ENCODE measurements at places on chromosomes 2 and 18. TPM values are rescaled to one million over a fixed set of nuclear protein-coding genes. Genes with fewer than 3 reads are reported as not detected.

CHRND gene
- not detected for total RNA-seq

ITGB6 gene
- not detected for total RNA-seq

RESP18 gene
- total RNA-seq: not detected

CKAP2L gene
- 0.26 TPM for total RNA-seq

TBR1 gene
- not detected for total RNA-seq

MAP3K19 gene
- not detected for total RNA-seq

COLEC12 gene
- 60.6 TPM for total RNA-seq

MTERF4 gene
- 29.0 TPM for total RNA-seq

ANKRD30B gene
- total RNA-seq: under 0.01 TPM

GRCh38 chr2:234559609-234560008, 62.7 kb upstream of the ARL4C start:
- no peak overlapping the region for H3K4me3 ChIP-seq
- no peaks in the 10 kb centered on the region for H3K27me3 ChIP-seq
- no peak overlapping the region for H3K27ac ChIP-seq
- H3K36me3 ChIP-seq: no peaks in the 10 kb centered on the region

GRCh38 chr2:149739171-149739882, 151.8 kb upstream of the MMADHC start:
- peaks cover 27% of the 10 kb centered on the region for H3K4me1 ChIP-seq
- DNase-seq: peak; percentile 50
- no peaks in the 10 kb centered on the region for H3K36me3 ChIP-seq
- peak overlapping the region; percentile 19 for H3K27ac ChIP-seq
- H3K27me3 ChIP-seq: no peaks in the 10 kb centered on the region

- DNase-seq: no peak
- no peak overlapping the region for H3K4me3 ChIP-seq
- no peak overlapping the region for H3K27ac ChIP-seq
- H3K4me1 ChIP-seq: peaks cover 7% of the 10 kb centered on the region
- H3K36me3 ChIP-seq: peaks cover 4% of the 10 kb centered on the region
Measured at GRCh38 chr2:74551942-74552913, 1.5 kb downstream of the LOXL3 start.

GRCh38 chr2:48713647-48714046, 41.9 kb downstream of the LHCGR start:
- no peak overlapping the region for H3K4me3 ChIP-seq
- no peaks in the 10 kb centered on the region for H3K27me3 ChIP-seq
- no peaks in the 10 kb centered on the region for H3K36me3 ChIP-seq

DNA sequence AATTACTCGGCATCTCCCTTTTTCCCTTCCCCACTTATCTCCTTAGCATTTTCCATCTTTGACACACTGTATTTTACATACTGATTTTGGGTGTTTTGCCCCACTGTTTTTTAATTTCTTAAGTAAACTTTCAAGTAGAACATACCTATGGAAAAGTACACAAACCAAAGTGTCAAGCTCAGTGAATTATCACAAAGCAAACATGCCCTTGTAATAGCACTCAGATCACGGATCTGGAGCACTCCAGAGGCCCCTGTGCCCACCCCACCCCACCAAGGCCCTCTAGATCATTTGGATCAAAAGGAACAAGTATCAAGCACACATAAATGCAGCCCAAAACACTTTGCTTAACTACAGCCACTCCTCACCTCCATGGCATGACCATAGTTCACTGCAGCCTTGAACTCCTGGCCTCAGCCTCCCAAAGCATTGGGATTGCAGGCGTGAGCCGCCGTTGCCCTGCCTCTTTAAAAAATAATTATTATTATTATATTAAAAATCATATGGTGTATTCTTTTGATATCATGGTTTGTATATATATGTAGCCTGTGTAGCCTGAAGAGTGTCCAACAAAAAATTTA, 38.1 kb downstream of the FER1L5 start:
- no peak overlapping the region for H3K27ac ChIP-seq
- no peak for DNase-seq
- peaks cover 10% of the 10 kb centered on the region for H3K27me3 ChIP-seq
- no peak overlapping the region for H3K4me3 ChIP-seq
- H3K36me3 ChIP-seq: no peaks in the 10 kb centered on the region
- H3K4me1 ChIP-seq: no peaks in the 10 kb centered on the region

- no peaks in the 10 kb centered on the region for H3K27me3 ChIP-seq
- no peak overlapping the region for H3K4me3 ChIP-seq
- H3K27ac ChIP-seq: no peak overlapping the region
- H3K4me1 ChIP-seq: peaks cover 9% of the 10 kb centered on the region
Measured at GRCh38 chr2:240589850-240590525, 3.5 kb downstream of the CAPN10 start.

GRCh38 chr2:12005886-12006681, 259.7 kb downstream of the LPIN1 start:
- no peak overlapping the region for H3K27ac ChIP-seq
- H3K4me1 ChIP-seq: no peaks in the 10 kb centered on the region
- no peaks in the 10 kb centered on the region for H3K27me3 ChIP-seq

- no peaks in the 10 kb centered on the region for H3K4me1 ChIP-seq
- no peak overlapping the region for H3K4me3 ChIP-seq
- no peaks in the 10 kb centered on the region for H3K27me3 ChIP-seq
- H3K36me3 ChIP-seq: no peaks in the 10 kb centered on the region
Measured at GRCh38 chr2:159456500-159457426, 159.6 kb downstream of the BAZ2B start.

DNA sequence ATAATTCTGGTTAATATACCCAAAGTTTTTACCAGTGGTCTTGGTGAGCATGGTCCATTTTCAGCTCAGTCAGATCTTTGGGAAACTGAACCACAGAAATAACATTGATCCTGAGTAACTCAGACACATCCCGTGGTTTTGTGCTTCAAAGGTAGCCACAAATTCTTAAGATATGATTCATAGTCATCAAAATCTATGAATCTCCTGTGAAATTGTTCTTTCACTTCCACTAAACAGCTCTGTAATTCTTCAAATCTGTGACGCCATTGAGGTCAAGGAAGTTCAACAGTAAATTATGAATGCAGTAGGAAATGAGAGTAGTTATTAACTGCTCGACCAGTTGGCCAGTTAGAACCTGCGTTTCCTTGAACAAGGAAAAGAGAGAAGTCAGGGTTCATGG, 147.3 kb downstream of the IRS1 start:
- no peaks in the 10 kb centered on the region for H3K27me3 ChIP-seq
- no peak overlapping the region for H3K4me3 ChIP-seq
- peaks cover 17% of the 10 kb centered on the region for H3K4me1 ChIP-seq
- peak; percentile 95 for DNase-seq
- H3K36me3 ChIP-seq: no peaks in the 10 kb centered on the region
- peak overlapping the region; percentile 76 for H3K27ac ChIP-seq

DNA sequence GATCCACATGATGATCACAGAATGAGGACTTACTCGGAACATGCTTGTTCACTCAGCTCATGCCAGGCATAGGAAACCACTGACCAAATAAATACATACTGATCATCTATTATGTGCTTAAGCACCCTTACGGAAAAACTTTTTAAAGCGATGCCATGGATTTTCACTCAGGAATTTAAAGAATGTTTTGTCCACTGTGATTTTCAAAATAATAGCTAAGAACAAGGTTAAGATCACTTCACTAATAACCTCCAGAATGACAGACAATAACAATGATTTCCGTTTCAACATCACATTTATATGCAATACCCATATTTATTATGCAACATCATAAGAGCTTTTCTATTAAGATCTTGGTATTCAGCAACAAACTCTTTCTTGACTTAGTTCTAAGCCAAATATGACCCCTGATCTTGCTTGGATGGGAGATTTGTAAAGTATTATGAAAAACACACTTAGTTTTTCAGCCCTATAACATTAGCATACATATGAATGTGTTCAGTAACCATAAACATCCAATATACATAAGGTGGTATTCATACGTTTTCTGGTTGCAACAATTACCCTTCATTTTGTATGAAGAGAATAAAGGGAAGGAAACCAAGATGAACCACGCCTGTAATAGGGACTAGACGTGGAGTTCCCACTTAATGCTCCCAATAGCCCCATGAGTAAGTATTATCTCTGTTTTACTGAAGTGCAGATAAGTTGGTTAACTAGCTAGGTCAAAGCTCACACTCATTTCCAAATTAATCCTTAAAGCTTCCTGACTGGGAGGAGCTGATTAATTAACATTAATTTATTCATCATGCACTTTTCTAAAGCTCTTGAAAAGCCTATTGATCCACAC, 1.9 kb downstream of the CD302 start:
- H3K27me3 ChIP-seq: peaks cover 6% of the 10 kb centered on the region
- H3K27ac ChIP-seq: no peak overlapping the region
- peaks cover 5% of the 10 kb centered on the region for H3K4me1 ChIP-seq
- H3K4me3 ChIP-seq: peak overlapping the region; percentile 69

GRCh38 chr2:144456680-144457079, 63.2 kb downstream of the ZEB2 start:
- H3K4me3 ChIP-seq: no peak overlapping the region
- peak; percentile 91 for DNase-seq
- no peaks in the 10 kb centered on the region for H3K36me3 ChIP-seq
- no peaks in the 10 kb centered on the region for H3K27me3 ChIP-seq
- peak overlapping the region; percentile 79 for H3K27ac ChIP-seq

- no peaks in the 10 kb centered on the region for H3K36me3 ChIP-seq
- H3K4me3 ChIP-seq: no peak overlapping the region
- no peaks in the 10 kb centered on the region for H3K4me1 ChIP-seq
- H3K27me3 ChIP-seq: peaks cover 6% of the 10 kb centered on the region
- H3K27ac ChIP-seq: no peak overlapping the region
- no peak for DNase-seq
Measured at GRCh38 chr2:100676346-100676745, 113.6 kb downstream of the PDCL3 start.

GRCh38 chr18:31241900-31242409, 76.0 kb upstream of the DSG1 start:
- H3K4me3 ChIP-seq: no peak overlapping the region
- no peaks in the 10 kb centered on the region for H3K4me1 ChIP-seq
- H3K27ac ChIP-seq: no peak overlapping the region
- H3K36me3 ChIP-seq: no peaks in the 10 kb centered on the region

- H3K36me3 ChIP-seq: no peaks in the 10 kb centered on the region
- no peak for DNase-seq
- H3K27ac ChIP-seq: no peak overlapping the region
- no peaks in the 10 kb centered on the region for H3K27me3 ChIP-seq
Measured at GRCh38 chr2:204743393-204743960, 198.2 kb downstream of the PARD3B start.

DNA sequence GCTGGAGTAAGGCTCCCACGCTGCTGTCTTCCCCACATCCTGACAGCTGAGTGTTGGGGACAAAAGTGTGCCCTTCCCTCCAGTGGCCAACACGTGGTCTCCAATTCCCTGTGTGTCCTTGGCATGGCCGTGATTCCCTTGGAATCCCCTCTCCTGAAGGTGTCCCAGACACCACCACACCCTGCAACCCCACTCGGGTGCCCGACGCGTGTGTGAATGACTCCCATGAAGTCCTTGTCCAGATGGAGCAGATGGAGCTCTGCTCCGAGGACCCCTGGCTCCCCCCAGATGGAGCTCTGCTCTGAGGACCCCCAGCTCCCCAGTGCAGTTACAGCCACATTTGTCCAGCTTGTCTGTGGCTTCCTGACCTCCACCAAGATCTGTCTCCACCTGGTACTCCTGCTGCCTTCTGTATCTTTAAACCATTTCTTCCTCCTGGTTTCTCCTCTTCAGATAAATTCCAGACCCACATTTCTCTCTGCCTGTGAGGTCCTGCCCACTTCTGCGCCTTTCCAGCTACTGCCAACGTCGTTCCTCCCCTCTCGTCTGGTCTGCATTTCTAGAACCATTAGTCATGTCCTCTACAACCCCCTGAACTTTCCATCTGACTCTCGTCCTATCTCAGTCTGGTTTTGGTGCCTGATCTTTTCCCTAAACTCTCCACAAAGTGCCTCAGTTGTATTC, 86.8 kb upstream of the PXDN start:
- no peak overlapping the region for H3K27ac ChIP-seq
- no peaks in the 10 kb centered on the region for H3K4me1 ChIP-seq
- H3K27me3 ChIP-seq: peaks cover 2% of the 10 kb centered on the region
- no peak for DNase-seq
- H3K4me3 ChIP-seq: no peak overlapping the region

- H3K4me1 ChIP-seq: no peaks in the 10 kb centered on the region
- H3K27ac ChIP-seq: no peak overlapping the region
- H3K36me3 ChIP-seq: no peaks in the 10 kb centered on the region
- H3K27me3 ChIP-seq: peaks cover 4% of the 10 kb centered on the region
- no peak overlapping the region for H3K4me3 ChIP-seq
Measured at GRCh38 chr2:200003444-200003843, 48.1 kb downstream of the MAIP1 start.

DNA sequence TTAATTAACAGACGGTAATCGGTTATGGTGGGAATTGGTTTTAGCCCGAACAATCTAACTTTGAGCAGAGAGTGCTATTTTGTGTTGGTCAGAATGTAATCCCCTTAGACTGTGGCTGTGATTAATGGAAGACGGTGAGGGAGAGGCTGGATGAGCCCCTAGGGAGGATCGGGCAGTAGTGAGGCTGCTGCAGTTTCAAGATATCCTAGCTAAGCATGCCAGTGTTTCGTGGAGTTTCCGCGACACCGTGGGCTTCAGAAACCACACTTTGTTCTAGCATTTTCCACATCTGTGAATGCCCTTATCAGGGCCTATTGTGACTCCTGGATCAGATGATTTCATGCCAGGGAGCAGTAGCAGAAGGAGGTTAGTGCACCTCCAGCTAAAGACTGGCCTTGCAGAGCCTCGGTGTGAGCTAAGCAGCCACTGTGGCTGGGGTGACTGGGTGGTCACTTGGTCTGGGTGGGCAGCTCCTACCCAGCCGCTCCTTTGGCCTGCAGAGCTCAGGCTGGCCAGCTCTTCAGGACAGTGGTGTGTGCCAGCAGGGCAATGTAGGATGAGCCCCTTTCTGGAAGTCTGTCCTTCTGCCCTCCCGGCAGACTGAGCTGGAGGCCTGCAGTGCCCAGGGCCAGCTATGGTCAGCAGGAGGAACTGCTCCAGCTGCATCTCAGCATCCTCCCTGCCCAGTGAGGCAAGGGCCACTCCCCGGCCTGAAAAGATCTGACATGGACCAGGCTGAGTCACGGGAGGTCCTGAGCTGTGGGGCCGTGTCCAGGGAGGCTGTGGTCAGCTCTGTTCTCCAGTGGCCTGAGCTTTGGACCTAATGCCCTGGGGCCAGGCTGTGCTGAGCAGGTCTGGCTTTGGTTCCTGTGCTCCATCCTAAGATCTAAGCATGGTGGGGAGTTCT, 142.6 kb upstream of the GPC1 start:
- H3K4me1 ChIP-seq: no peaks in the 10 kb centered on the region
- no peaks in the 10 kb centered on the region for H3K36me3 ChIP-seq
- H3K27me3 ChIP-seq: peaks cover 7% of the 10 kb centered on the region
- H3K27ac ChIP-seq: no peak overlapping the region
- H3K4me3 ChIP-seq: no peak overlapping the region
- peak; percentile 12 for DNase-seq

- no peak overlapping the region for H3K4me3 ChIP-seq
- H3K27me3 ChIP-seq: no peaks in the 10 kb centered on the region
- no peak overlapping the region for H3K27ac ChIP-seq
- no peaks in the 10 kb centered on the region for H3K36me3 ChIP-seq
- H3K4me1 ChIP-seq: no peaks in the 10 kb centered on the region
Measured at GRCh38 chr2:21367421-21367820, 243.7 kb downstream of the TDRD15 start.

GRCh38 chr2:109510136-109511028, 103.4 kb downstream of the SEPTIN10 start:
- no peak overlapping the region for H3K27ac ChIP-seq
- peak; percentile 49 for DNase-seq
- H3K4me1 ChIP-seq: peaks cover 12% of the 10 kb centered on the region
- no peaks in the 10 kb centered on the region for H3K36me3 ChIP-seq
